ENCODE measurements at places on chromosomes 2 and 18. TPM values are rescaled to one million over a fixed set of nuclear protein-coding genes. Genes with fewer than 3 reads are reported as not detected.

GRCh38 chr18:44732238-44732563 lies 51.5 kb downstream of the SETBP1 start:
- peaks cover 30% of the 10 kb centered on the region for H3K4me1 ChIP-seq
- no peak overlapping the region for H3K4me3 ChIP-seq
- no peaks in the 10 kb centered on the region for H3K36me3 ChIP-seq

DNA sequence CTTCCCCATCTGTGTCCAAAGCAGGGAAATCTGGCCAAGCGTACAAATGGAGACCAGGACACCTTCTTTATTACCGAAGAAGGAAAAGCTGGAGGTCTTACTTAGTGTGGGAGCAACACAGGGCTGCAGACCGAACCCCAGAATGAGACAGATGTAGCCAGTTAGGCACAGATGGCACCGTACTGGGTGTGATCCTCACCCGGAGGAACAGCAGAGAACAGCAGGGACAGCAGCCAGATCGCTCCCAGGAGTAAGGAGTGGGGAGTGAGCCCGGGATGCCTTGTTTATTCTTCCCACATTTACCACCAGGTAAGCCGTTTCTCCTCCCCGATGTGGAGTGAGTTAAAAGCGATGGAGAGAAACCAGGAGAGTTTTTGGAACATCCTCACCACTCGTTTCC lies 150.7 kb upstream of the SPRED2 start:
- no peaks in the 10 kb centered on the region for H3K36me3 ChIP-seq
- H3K4me1 ChIP-seq, result no peaks in the 10 kb centered on the region
- no peaks in the 10 kb centered on the region for H3K27me3 ChIP-seq

DNA sequence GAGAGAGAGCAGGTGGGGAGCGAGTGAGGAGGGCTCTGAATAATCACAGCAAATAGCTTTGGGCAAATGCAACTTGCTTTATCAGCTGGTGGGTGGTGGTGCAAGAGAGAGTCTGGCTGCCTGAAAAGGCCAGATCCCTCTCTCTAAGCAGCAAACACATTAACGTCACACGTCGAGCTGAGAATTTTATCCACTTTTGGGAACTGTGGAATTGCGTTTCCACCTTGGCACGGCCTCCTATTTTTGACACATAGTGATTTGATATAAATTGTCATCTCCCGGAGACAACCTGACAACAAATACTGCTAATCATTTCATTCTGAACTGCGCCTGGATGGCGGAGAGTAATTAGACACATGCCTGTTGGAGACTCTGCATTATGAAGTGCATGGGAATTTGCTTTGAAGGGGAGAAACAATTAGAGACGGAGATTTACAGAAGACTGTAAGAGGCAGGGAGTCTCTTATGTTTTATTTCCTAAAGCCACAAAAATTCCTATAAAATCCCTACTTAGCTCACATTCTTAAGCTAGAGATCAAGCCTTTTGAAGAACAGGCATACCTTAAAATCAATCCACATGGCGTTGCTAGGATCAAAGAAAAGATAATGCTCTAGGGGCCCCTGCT lies 634.1 kb downstream of the TDRD15 start:
- H3K36me3 ChIP-seq, result no peaks in the 10 kb centered on the region
- H3K4me3 ChIP-seq, result no peak overlapping the region
- H3K27me3 ChIP-seq, result 0 out of 2 replicates have a peak, but pooled peaks cover 3% of the 10 kb centered on the region
- DNase-seq, result peak; percentile 26
- H3K4me1 ChIP-seq, result no peaks in the 10 kb centered on the region
- H3K27ac ChIP-seq, result no peak overlapping the region

- DNase-seq, result no peak
- no peaks in the 10 kb centered on the region for H3K27me3 ChIP-seq
- H3K4me1 ChIP-seq, result no peaks in the 10 kb centered on the region
- H3K27ac ChIP-seq, result no peak overlapping the region
- H3K36me3 ChIP-seq, result no peaks in the 10 kb centered on the region
Measured at GRCh38 chr2:99956232-99957030, 186.0 kb downstream of the AFF3 start.

GRCh38 chr2:207531032-207531952 lies 1.5 kb downstream of the CREB1 start:
- H3K4me3 ChIP-seq, result peak overlapping the region; percentile 77
- no peak for DNase-seq
- H3K27me3 ChIP-seq, result no peaks in the 10 kb centered on the region
- no peaks in the 10 kb centered on the region for H3K4me1 ChIP-seq

GRCh38 chr2:204050681-204051080 lies 114.1 kb downstream of the ICOS start:
- H3K36me3 ChIP-seq, result no peaks in the 10 kb centered on the region
- H3K4me1 ChIP-seq, result 0 out of 2 replicates have a peak, but pooled peaks cover 3% of the 10 kb centered on the region
- no peak overlapping the region for H3K4me3 ChIP-seq
- peak; percentile 37 for DNase-seq
- no peaks in the 10 kb centered on the region for H3K27me3 ChIP-seq

DNA sequence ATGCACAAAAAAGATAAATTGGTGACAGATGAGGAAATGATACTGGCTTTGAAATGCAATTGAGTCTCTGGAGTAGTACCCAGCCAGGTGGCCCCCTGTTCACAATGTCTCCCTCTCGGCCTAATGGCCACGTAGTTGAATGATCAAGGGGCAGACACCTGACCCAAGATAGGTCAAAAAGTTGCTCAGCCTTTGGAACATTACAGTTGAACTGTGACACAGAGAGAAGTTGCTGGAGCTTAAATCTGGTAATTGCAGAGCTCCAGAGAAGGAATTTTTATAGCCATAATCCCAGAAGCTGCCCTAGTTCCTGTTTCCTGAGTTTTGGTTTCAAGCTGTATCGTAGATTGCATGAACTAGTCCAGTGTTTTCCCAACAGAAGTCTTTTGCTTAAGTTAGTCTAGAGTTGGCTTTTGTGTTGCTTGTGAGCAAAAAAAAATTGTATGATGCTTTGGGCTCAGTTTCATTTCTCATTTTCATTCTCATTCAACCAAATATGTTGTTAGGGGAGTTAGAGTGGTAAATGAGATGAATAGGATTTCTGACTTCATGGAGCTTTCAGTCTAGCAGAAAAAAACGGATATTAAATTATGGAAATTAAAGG lies 117.9 kb downstream of the CSRNP3 start:
- no peaks in the 10 kb centered on the region for H3K27me3 ChIP-seq
- no peaks in the 10 kb centered on the region for H3K36me3 ChIP-seq
- H3K4me1 ChIP-seq, result no peaks in the 10 kb centered on the region
- H3K4me3 ChIP-seq, result no peak overlapping the region

DNA sequence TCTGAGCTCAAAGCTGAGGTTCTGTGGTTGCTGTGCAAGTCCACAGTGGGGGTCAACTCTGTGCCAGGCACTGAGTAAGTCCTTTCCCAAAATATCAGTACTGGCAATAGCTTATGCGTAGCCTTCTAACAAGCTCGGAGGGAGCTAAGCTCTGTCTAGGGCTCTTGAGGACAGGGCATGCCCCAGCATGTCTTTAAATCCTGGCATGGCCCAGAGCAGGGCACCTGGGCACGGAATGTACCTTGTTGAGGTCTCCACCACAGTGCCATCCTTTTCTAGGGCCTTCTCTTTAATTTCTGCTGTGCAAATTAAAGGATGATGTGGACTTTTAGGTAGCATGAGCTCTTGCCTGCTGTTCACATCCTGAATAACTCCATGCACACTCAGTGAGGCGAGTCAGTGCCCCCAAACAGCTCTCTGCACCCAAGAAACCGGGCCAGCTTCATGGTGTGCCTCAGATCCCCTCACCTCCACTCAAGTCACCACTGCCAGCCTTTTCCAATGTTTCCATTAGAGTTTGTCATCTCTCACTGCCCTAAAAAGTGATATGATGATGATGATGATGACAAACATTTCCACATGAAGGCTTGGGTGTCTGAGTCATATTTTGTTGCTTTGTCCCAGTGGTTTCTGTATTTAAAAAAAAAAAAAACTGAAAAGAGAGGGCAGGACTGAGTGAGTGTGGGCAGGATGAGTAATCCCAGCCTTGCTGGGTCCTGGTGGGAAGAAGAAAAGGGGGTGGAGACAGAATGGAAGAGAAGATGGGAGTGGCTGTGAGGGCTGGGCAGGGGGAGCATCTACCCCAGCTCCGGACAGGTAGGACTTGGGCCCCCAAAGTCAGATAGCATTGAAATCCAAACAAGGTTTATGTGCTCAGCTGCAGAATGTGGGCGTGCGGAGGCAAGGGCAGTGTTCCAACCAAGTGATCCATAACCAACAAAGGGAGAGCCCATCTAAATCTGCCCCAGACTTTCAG lies 78.9 kb downstream of the ZBTB7C start:
- H3K4me1 ChIP-seq, result no peaks in the 10 kb centered on the region
- no peaks in the 10 kb centered on the region for H3K27me3 ChIP-seq
- DNase-seq, result no peak
- H3K4me3 ChIP-seq, result no peak overlapping the region

DNA sequence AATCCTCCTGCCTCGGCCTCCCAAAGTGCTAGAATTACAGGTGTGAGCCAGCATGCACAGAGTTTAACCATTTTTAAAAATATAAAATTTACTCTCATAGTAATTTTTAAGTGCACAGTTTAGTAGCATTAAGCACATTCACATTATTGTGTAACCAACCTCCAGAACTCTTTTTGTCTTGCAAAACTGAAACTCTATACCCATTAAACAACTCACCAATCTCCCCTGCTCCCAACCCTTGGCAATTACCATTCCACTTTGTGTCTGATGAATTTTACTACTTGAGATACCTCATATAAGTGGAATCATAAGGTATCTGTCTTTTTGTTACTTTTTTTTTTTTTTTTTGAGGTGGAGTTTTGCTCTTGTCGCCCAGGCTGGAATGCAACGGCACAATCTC lies 112.5 kb downstream of the BMPR2 start:
- no peaks in the 10 kb centered on the region for H3K27me3 ChIP-seq
- peaks cover 6% of the 10 kb centered on the region for H3K36me3 ChIP-seq
- H3K27ac ChIP-seq, result no peak overlapping the region
- no peak overlapping the region for H3K4me3 ChIP-seq
- H3K4me1 ChIP-seq, result peaks cover 2% of the 10 kb centered on the region
- DNase-seq, result no peak

- H3K36me3 ChIP-seq, result no peaks in the 10 kb centered on the region
- no peak for DNase-seq
- no peak overlapping the region for H3K27ac ChIP-seq
- H3K27me3 ChIP-seq, result peaks cover 10% of the 10 kb centered on the region
- H3K4me3 ChIP-seq, result no peak overlapping the region
Measured at GRCh38 chr2:131417886-131418285, 53.9 kb upstream of the RAB6D start.

Gene TUBB8B
- not detected for total RNA-seq

Gene CLIP4
- 19.6 TPM for total RNA-seq

Gene COL4A3
- 0.34 TPM for total RNA-seq

Gene NCKAP5
- not detected for total RNA-seq

Gene SPHKAP
- 0.04 TPM for total RNA-seq

Gene RAB17
- 3.6 TPM for total RNA-seq

Gene REG3G
- total RNA-seq, result not detected
